ELR (cell line): ENCODE measurements at places on chromosomes 6 and 20.

DNA sequence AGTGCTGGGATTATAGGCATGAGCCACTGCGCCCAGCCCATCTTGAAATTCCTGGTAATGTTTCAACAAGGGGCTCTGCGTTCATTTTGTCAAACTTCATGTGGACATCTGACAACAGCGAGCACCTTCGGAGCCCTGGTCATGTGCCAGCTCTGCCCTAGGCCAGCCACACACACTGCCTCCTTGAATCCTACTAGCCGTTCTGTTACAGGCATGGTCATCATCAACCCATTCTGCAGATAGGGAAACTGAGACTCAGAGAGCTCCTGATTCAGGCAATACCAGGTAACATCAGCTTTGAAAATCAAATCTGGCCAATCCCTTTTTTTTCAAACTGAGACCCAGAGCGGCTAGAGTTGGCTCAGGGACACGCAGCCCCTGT, 41.3 kb downstream of the RBM38 start:
- no peak for DNase-seq

DNA sequence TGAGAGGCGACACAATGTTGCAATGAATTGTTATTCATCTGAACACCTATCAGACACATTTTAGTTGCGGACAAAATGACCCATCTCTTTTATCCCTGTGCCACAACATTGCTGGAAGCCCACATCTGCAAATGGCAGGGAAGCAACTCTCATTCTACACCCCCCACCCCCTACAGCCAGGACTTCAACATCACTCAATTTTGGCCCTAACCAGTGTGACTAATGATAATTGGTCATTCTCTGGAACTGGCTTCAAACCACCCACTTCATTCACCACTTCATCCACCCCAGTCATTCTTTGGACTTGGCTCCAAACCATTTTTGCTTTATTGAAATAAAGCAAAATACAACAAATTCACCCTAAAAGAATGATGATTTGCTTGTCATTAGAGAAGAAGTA, 1.5 kb downstream of the GCM2 start:
- no peak for DNase-seq

- DNase-seq: no peak
These were observed 21.2 kb upstream of the TTPAL start for GRCh38 chr20:44454306-44454963.

DNA sequence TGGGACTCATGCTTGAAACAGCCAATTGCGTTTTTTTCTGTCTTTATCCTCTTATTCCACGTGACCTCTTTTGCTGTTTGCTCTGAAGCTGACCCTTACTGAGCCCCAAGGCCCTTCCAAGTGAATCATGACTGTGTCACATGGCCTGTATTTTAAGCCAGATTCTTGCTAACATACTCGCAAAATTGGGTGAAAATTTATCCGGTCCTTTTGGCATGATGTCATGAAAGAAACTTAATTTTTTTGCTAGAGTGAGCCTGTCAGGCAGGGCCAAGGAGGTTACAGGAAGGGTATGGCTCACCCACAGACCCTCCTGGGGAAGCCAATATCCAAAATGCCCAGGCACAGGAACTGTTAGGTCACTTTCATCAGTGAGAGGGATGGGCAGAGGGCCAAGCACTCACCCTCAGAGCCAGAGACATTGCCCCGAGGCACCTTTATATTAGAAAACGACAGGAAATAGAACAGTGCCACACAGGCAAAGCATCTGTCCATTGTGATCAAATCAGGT, 296.7 kb downstream of the CDH26 start:
- peak; percentile 96 for DNase-seq

- DNase-seq: no peak
These were observed 19.5 kb upstream of the GRM1 start for GRCh38 chr6:146009338-146009737.
